ENCODE measurements at places on chromosomes 6 and 20.

DNA sequence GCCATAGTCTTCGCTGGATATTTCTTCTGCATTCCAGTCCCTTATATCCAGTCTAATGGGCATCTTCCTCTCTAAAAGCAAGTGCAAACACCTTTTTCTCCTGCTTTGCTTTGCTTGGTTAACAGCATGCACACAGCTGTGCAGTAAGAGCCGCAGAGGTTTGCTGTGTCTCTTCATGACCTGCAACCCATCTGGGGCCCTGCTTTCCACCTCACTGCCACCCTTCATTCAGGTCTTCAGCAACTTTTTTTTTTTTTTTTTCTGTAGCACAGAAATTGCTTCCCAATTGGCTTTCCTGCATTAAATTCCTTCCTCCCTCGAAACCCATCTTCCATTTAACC is 14.4 kb downstream of the NEDD9 start:
- no peak for DNase-seq

GRCh38 chr6:29941016-29941415 is 1.3 kb upstream of the HLA-A start:
- DNase-seq, result no peak

DNA sequence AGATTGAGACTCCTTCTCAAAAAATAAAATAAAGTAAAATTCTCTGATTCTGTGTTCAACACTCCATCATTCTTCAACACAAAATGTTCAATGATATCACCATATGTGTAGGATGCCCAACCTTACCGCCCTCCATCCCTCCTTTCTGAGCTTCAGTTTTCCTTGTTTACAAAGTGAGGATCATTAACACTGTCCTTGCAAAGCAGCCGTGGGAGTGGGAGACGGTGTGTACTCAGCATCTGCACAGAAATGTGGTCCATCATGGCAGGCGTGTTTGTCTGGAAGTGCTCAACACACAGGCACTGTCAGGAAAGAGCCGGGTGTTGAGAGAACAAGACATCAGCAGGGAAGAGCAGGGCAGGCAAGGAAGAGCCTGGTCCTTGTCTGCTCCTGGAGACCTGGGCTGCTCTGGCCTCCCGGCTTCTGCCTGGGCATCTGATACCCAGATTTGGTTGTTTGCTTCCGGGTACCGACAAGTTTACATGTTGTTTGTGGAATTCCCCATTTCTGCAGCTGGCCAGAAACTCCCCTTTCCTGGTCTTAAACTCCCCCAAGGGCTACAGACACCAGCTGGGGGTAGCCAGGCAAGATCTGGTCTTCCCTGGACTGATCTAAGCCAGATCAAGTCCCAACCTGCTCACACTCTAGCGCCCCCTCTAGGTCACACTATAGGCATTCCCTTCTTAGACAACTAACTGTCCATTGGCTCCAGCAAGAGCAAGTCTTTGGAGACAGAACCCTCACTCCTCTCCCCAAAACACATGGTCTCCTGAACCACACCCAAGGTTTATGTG is 26.7 kb upstream of the TTPAL start:
- DNase-seq, result no peak

DNA sequence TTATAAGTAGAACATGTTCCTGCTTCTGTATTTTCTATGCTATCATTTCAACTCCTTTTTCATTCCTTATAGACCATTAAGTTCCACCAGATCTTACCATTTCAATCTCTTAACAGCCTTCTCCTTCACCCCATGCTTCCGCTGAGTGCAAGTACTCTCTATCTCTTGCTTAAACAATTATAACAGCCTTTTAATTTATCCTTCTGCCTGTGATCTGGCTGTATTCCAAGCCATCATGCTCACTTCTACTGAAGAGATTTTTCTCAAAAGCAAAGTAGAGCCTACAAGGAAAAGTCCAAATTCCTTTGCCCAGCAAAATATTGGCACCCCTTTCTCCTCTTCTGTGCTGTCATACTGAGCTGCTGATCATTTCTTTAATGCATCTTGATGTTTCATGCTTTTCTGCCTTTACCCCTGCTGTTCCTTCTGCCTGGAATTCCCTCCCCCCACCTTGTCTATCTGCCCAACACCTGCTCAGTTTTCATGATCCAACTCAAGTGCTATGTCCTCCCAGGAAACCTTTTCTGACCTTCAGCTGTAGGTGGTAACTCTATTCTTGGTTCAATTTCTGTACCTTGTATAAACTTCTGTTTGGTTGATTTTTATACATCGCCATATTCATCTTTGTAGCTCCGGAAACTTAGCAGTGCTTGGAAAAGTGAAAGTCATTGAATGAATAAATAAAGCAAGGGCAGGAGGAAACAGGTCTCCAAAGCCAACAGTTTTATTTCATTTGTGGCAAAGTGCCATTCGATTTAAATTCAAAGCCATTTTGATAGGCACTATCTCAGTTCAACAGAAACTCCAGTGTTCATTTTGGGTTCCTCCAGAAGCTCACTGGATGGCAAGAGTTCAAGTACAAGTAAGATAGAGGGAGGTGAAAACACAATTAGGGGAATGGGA is 10.5 kb upstream of the BMP2 start:
- no peak for DNase-seq

DNA sequence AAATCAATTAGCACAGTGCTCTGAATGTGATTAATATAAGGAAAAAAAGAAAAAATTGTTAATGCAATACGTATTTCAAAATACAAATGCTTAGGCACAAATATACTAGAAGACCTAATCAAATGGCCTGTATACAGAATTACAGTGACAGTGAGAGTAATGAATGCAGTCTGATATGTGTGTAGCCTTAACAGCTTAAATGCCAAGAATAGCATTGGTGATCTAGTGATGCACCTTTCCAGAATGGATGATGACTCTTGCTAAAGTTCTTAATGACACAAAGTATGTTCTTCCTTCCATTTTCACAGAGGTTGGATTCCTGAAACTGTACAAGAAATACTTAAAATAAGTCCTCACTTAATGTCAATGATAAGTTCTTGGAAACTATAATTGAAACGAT is 131.0 kb downstream of the CDKAL1 start:
- no peak for DNase-seq

DNA sequence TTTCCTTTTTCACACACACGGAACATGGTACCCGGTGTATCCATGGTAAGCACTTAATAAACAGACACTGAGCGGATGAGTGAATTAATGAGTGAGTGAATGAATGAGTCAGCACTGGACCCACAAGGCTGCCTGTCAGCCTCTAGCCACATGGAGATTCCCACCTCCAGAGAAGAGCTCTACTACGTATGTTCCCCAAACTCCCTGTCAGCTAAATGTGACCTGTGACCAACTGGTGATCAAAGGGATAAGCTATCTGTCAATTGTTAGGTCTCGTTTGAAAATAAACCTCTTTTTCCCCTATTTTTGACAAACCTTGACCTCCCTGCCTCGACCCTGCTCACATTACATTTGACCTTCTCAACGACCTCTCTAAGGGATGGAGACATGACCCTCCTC is 24.5 kb upstream of the TAF8 start:
- DNase-seq, result no peak

GRCh38 chr6:145141572-145141971 is 593.7 kb downstream of the EPM2A start:
- no peak for DNase-seq

- no peak for DNase-seq
Observed at GRCh38 chr20:34066476-34067090, 45.5 kb downstream of the EIF2S2 start.
